ENCODE measurements at places on chromosomes 4 and X.

- no peak for DNase-seq
These were observed 38.3 kb downstream of the SEC24D start for GRCh38 chr4:118797558-118798142.

DNA sequence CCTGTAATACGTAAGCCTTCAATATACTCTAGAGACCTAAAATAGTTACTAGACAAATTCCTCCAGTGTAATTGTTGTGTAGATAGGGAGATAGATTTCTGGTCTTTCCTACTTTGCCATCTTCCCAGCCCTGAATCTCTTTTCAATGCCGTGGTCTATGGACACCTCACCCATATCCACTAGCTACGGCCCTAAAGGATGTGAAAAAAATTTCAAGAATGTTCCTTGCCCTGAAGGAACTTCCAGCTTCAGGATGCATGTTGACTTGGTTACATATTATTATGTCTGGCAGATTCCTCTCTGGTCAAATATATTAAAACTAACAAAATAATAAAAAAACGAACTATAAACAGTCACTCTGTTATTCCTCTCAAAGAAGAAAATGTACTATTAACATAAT lies 52.4 kb upstream of the TSPAN5 start:
- DNase-seq: no peak

DNA sequence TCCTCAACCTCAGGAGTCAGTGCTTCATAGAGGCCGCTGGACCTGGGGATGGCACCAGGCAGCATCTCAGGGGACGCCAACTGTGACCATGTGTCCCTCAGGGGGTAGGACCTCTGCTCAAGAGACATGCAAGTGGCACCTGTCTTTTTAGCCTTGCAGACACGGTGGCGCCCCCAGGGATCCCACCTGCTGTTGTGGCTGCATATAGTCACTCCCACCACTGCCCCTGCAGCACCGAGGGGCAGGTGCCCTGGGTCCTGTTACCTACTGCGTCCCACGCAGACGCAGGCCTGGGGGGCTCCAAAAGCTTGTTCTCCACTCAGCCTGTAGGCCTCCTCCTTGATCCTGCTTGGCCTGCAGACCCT lies 2.5 kb downstream of the MYL5 start:
- DNase-seq: no peak

DNA sequence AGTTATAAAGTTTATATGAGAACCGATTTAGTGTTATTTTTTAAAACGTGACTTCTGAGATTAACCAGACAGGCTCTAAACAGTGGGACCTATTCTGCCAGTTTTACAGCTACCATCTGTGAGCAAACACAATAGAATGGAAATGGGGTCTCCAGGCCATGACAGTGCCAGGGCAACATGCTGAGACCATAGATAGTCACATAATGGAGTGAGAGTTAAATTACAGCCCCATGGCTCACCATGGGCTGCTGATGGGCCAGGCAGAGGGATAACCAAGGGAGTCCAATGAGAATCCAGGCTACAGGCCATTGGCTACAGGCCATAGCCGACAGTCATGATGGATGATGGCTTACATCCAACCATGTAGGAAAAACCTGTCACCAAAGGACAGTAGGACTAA lies 183.5 kb upstream of the NDP start:
- DNase-seq: no peak

- DNase-seq: no peak
These were observed 147.7 kb downstream of the RBM46 start for GRCh38 chr4:154928640-154929257.

DNA sequence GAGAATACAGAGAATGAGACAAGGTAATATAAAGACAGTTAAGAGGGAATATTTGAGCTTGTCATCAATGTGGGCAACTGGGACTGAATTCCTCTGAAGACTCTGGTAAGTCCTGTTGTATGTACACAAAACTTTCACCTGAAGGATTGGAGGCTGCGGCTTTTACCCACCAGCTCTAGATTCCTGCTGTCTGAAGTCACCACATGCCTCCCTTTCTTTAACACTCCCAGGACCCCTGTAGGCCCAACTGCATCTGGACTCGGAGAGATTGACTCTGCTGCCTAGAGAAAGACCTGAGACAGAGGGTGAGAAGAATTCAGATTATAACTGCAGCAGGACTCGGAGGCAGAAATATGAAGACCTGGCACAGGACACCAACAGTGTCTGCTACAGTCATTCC lies 1048.0 kb downstream of the PDHA2 start:
- DNase-seq: no peak

- DNase-seq: no peak
These were observed 49.2 kb downstream of the GPC4 start for GRCh38 chrX:133365871-133366611.

All from cardiac septum (tissue), 1 donor.